ENCODE measurements at places on chromosomes 5 and 9.

DNA sequence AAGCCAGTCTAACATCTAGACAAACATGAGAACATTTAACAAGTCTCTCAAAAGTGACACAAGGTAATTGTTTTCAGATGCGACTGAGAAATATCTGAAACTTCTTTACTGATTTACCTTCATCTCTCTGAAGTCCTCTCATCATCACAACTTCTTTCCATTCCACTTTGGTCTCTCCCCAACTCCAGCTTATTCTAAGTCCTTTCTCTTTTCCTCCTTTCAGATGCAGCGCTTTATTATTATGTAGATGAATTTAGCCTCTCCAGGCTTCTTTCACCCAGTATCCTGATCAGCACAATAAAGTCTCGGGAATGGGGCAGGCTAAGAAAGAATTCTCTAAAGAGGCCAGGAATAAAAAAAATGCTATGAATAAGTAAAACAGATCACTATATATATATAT, 128.0 kb downstream of the KCTD16 start:
- no peak for DNase-seq

- no peak for DNase-seq
Observed at GRCh38 chr5:143134900-143135299, 268.6 kb downstream of the NR3C1 start.

- DNase-seq = no peak
Observed at GRCh38 chr9:125904155-125904851, 157.1 kb downstream of the PBX3 start.

DNA sequence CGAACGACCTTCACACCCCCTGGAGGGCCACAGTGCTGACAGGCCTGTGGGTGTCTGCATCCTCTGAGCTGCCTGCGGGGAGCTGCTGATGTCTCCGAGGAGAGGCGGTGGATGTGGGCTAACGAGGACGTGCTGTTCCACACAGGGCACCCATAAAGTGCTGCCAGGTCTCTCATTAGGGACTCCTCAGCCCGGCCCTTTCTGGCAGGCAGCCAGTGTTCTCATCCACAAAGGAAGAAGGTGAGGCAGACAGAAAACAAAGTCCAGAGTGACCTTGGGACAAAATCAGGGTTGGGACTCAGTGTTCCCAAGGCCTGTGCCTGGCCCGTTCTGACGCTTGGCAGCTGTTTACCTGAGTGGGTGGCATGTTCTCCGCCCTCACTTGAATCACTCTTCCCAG, 29.3 kb downstream of the CARTPT start:
- DNase-seq = no peak
